ENCODE measurements at places on chromosomes 13 and 19. TPM values are rescaled to one million over a fixed set of nuclear protein-coding genes. Genes with fewer than 3 reads are reported as not detected.

The PDE4C gene
- total RNA-seq: not detected

The VSIG10L gene
- total RNA-seq: 1.2 TPM

The ZNF763 gene
- 1.7 TPM for total RNA-seq

The ZNF773 gene
- 10.0 TPM for total RNA-seq
